A549 treated with DMSO at 1 μM for 4 hours (cell line): ENCODE measurements at places on chromosomes 7 and 10. TPM values are rescaled to one million over a fixed set of nuclear protein-coding genes. Genes with fewer than 3 reads are reported as not detected.

The PLPP4 gene
- 0.13 TPM in 1 of 5 replicates, not detected in the others for total RNA-seq

The NPY4R gene
- total RNA-seq = 35.0 to 49.7 TPM (median 43.3 TPM) in 5 replicates

The PLXNA4 gene
- total RNA-seq = 1.3 to 2.3 TPM (median 2.0 TPM) in 5 replicates

The SLC29A4 gene
- total RNA-seq = 11.2 to 14.7 TPM (median 11.7 TPM) in 5 replicates

The CDH23 gene
- total RNA-seq = 2.2 to 2.7 TPM (median 2.3 TPM) in 5 replicates

The PDSS1 gene
- total RNA-seq = 14.3 to 17.3 TPM (median 16.4 TPM) in 5 replicates

The NYAP1 gene
- total RNA-seq = 0.52 to 1.1 TPM (median 0.85 TPM) in 5 replicates

The TAS2R41 gene
- not detected in 5 replicates for total RNA-seq

The EBF3 gene
- 0.09 to 0.28 TPM (median 0.21 TPM) in 5 replicates for total RNA-seq

The CCNJ gene
- 6.6 to 8.3 TPM (median 7.8 TPM) in 5 replicates for total RNA-seq

The CNPY1 gene
- total RNA-seq = not detected in 5 replicates

The FBXO24 gene
- 0.12 to 0.24 TPM (median 0.22 TPM) in 5 replicates for total RNA-seq

The ATRNL1 gene
- 0.16 to 0.45 TPM (median 0.25 TPM) in 5 replicates for total RNA-seq

The FFAR4 gene
- total RNA-seq = 0.17 to 0.31 TPM (median 0.21 TPM) in 5 replicates

The C10orf53 gene
- not detected in 5 replicates for total RNA-seq
